ENCODE measurements at places on chromosomes 7 and 10. TPM values are rescaled to one million over a fixed set of nuclear protein-coding genes. Genes with fewer than 3 reads are reported as not detected.

Gene TSPAN13
- 26.7 TPM for polyA plus RNA-seq

Gene SKIDA1
- 12.1 TPM for polyA plus RNA-seq

DNA sequence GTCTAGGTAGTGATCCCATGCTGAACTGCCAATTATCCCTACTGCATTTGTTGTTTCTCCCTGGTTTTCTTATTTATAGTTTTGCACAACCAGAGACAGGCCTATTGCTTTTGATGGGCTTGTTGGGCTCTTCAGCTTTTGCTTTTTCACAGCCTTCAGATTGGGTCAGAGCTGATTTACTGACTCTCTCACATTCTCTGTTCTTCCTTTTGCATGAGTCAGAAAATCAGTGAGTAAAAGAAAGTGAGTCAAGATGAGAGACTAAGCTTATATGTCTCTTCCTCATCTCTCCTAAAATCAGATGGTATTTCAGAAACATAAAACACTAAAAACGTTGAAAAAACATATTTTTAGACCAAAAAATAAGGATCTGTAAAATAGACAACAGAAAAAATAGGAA, 1135.4 kb downstream of the XPNPEP1 start:
- DNase-seq, result no peak

- no peak for DNase-seq
Measured at GRCh38 chr7:133602291-133602690, 349.4 kb downstream of the EXOC4 start.

DNA sequence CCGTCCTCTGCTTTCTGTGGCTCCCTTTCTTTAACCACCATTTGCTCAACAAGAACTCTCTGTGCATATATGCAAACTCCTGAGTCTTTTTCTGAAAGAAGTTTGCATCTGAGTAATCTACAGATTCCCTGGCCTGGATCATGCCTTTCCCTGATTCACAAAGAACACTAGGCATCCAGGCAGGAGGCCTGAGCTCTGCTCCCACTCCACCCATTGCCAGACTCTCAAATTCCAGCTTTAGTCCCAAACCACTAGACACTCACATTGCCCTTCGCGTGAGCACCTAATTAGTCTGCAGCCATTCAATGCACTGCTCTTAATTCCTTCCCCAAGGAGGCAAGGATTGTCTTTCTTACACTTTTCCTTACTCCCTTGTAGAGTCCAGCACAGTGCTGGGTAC, 60.9 kb downstream of the ABCC2 start:
- DNase-seq, result no peak

Gene MACROH2A2
- polyA plus RNA-seq, result 76.9 TPM

DNA sequence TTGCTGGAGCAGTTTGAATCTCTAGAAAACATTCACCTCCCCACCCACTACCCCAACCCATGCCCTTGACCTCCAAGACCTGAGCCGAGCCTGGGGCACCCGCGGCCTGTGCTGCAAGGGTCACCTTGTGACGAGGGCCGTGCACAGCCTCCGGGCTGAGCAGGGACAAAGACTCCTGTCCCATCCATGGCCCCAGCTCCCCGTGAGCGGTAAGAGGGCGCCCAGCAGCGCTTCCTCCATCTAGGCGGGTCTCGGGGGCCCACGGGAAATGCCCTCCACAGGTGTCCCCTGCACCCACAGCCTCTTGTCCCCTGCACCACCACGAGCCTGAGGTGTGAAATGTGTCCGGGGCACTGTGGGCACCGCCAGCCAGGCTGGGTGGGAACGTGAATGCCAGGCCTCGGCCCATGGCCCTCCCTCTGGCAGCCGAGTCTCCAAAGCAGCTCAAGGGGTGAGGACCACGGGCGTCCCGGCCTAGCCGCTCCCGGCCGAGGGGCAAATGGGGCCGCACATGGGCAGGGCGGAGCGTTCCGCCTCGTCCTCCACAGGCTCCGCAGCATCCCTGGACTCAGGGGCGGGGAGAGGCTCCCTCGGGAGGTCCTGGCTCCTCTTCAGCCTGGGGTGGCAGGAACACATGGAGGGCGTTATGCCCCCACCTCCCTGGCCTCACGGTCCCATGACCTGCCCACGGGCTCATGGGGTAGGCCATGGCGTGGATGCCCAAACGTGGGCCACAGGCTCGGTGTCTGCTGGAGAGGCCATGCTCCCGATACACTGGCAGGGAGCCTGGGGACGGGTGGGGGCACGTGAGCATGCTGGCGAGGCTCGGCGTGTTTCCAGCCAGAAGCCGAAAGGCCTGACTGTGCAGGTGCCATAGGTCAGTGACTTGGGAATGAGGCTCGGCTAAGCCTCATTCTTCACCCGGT, 21.1 kb downstream of the DPYSL4 start:
- no peak for DNase-seq

- DNase-seq, result no peak
Measured at GRCh38 chr7:42876182-42877068, 35.4 kb downstream of the C7orf25 start.

Gene UNCX
- polyA plus RNA-seq, result 6.5 TPM

DNA sequence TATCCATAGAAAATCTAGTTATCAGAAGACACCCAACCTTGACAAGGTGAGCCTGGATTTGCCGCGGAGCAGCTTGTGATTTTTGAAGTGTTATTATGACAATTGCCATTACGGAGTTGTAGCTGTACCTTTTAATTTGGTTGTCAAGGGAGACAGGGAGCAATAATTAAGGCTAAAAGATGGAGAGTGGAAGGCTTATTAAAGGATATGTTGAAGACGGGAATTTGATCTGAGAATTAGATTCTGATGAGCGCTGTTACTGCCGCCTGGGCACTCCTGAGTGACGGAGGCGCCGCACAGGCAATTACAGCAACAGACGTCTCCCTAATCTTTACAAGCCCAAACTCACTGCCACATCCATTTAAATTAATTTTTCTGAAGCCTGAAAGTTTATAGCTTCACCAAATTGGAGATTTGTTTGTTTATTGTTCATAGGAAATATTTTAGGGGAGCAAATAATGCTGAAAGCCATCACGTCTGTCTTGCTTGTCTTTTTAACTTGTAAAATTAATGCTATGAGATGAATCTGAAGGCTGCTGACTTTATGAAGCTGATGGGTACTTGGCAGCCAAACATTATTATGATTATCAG, 475.0 kb upstream of the ADARB2 start:
- no peak for DNase-seq

- no peak for DNase-seq
Measured at GRCh38 chr7:71145906-71146901, 14.3 kb downstream of the GALNT17 start.

DNA sequence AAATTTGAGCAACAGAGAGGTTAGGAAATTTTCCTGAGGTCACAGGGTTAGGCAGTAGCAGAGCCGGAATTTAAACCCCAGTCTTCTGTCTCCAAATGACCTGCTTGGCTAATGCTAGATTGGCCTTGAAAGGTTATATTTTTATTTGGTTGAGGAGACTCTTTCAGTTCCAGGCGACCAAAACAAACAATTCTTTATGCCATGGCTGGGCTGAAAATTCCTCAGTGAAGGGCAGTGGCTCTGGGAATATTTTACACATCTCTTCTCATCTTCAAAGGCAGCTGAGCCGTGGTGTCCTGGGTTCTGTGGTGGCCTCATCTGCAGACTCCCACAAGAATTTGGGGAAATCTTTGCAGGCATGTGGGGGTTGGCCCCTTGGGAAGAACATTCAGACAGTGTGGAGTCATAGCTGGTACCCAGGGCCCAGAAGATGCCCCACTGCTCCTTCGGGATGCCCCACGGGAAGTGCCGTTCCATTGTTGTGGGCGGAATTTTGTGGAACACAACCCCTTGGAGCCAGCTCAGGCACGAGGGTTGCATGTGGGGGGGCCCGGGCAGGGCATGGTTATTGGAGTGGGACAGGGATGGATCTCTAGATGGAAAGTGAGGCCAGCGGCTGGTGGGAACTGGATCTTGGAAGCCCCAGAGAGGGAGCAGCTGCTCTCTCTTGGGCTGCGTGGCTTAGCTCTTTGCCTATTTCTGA, 33.2 kb downstream of the RPS24 start:
- DNase-seq, result no peak

- no peak for DNase-seq
Measured at GRCh38 chr7:30933124-30933974, 21.7 kb downstream of the AQP1 start.

GRCh38 chr10:46301056-46301645, 14.4 kb downstream of the ANTXRL start:
- no peak for DNase-seq

- DNase-seq, result no peak
Measured at GRCh38 chr10:22998091-22998490, 70.2 kb downstream of the ARMC3 start.

Gene ADRB1
- 0.10 TPM for polyA plus RNA-seq

Gene SPAM1
- not detected for polyA plus RNA-seq

DNA sequence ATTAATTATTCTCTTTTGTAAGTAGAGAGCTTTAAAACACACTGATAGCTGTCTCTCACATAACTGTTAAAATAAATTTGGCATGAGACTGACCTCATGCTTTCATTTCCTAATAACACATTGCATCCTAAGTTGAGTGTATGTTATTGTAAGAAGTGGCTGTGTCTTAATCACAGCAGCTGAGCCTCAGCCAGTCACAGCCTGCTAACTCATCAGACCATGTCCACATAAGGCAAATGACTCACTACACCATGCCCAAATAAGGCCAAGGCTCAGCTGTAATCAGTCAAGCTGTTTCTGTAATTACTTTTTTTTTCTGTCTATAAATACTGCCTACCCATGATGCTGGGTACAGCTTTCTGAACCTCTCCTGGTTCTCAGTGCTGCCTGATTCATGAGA, 860.9 kb downstream of the XPNPEP1 start:
- DNase-seq, result no peak

Gene TMEM176B
- 87.1 TPM for polyA plus RNA-seq

DNA sequence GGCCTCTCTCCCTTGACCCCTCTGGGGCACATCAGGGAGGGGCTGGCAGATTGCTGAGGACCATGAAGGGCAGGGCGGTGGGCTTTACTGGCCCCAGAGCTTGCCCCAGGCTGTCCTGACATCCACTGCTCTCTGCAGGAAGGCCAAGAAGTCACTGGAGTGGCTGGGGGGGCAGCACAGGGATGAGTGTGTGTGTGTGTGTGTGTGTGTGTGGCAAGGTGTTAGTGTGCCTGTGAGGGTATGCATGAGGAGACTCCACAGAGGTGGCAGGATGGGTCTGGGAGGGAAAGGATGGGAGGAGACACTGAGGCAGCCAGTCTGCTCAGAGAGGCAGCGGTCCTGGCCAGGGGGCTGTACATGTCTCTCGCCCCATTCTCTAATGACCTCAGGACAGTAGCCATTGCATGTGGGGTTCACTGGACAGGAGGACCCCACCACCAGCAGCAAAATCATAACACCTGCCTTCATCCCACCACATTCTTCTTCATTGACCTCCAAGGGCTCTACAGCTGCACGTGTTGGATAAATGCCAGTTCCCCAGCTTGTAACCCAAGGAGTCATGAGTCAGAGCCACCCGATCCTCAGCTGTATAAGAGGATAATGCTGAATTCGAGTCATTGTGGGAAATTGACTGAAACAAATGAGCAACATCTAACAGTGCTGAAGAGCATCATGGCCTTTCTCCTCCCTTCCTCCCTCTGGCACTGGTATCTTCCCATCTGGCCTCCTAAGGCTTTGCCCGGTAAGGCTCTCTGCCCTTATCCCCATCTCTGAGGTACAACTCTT, 720.5 kb downstream of the GRID1 start:
- DNase-seq, result no peak

Measured in right renal cortex interstitium (tissue), 3 donors.